Prostate gland (tissue), 2 donors: ENCODE measurements at places on chromosomes 11 and 22.

DNA sequence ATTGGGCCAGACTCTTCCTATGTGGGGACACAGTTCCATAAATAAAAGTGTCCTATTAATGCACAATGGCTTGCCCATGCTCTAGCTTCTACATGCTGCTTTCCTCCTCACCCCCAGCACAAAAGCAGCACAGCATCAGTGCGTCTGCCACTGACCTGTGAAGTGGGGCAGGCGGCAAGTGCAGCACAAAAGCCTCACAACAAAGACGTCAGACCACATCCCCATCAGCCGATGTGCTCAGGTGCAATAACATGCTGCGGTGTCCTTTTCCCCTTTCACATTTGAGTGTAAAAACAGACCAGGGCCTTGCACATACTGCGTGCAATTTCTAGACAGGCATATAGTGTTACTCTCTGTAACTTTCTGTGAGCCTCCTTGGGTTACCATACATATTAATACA is 12.8 kb downstream of the DKK3 start:
- no peak for DNase-seq

DNA sequence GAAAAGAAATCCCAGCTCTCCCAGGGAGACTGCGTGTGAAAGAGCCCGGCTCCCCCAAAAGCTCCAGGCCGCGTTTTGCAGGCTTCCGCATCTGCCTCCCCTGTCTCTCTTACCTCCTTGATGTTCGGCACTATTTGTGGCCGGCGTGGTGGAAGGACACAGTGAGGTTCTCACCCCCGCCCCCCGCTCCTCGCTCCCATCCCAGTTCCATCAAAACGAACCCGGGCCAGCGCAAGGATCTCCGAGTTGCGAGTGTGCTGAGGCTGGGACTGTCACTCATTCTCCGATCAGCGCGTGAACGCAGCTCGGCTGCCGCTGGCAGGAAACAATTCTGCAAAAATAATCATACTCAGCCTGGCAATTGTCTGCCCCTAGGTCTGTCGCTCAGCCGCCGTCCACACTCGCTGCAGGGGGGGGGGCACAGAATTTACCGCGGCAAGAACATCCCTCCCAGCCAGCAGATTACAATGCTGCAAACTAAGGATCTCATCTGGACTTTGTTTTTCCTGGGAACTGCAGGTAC is at the start of gene NCAM1:
Gene NCAM1, plus strand, starts transcription at position 275 of the 523 bp plus-strand sequence.
- no peak for DNase-seq

GRCh38 chr11:102900346-102900745 is 25.6 kb upstream of the MMP12 start:
- no peak for DNase-seq

GRCh38 chr11:23090659-23091058 is 230.4 kb upstream of the CCDC179 start:
- no peak for DNase-seq
